ENCODE measurements at places on chromosomes 1 and 21.

GRCh38 chr1:175090780-175091179, 23.1 kb downstream of the TNN start:
- no peaks in the 10 kb centered on the region for H3K27me3 ChIP-seq
- H3K4me3 ChIP-seq = no peak overlapping the region
- H3K4me1 ChIP-seq = no peaks in the 10 kb centered on the region
- H3K27ac ChIP-seq = no peak overlapping the region
- DNase-seq = no peak

- H3K4me1 ChIP-seq = no peaks in the 10 kb centered on the region
- H3K27me3 ChIP-seq = no peaks in the 10 kb centered on the region
- no peak overlapping the region for H3K4me3 ChIP-seq
- no peaks in the 10 kb centered on the region for H3K36me3 ChIP-seq
- H3K27ac ChIP-seq = no peak overlapping the region
- no peak for DNase-seq
These were observed 157.1 kb downstream of the PTPRU start for GRCh38 chr1:29393451-29393826.

DNA sequence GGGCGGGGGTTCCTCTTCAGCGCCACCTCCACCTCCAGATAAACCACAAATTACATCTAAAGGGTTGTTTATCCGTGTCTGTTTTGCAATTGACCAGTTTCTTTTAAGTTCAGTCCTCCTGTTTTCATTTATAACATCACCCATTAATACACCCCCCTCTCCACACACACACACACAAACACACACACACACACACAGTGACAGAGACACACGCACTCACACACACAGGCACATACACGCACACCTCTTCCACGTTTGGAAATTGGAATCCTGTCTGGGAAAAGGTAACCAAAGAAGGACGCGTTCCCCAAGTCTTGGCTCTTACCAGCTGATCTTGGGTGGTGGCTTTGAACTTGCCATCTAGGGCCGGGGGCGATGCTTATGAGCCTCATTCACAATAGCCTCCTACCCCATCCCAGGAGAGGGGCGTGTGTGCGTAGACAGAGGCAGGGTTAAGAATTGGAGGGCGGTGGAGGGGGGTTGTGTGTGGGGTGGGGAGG, 442 bp upstream of the CSMD2 start:
- no peaks in the 10 kb centered on the region for H3K27me3 ChIP-seq
- H3K4me1 ChIP-seq = peaks cover 18% of the 10 kb centered on the region
- DNase-seq = peak; percentile 23
- no peak overlapping the region for H3K27ac ChIP-seq
- H3K4me3 ChIP-seq = no peak overlapping the region

- no peak overlapping the region for H3K4me3 ChIP-seq
- no peaks in the 10 kb centered on the region for H3K27me3 ChIP-seq
- H3K36me3 ChIP-seq = no peaks in the 10 kb centered on the region
- DNase-seq = no peak
These were observed 27.5 kb upstream of the PRKACB start for GRCh38 chr1:84116558-84116957.

DNA sequence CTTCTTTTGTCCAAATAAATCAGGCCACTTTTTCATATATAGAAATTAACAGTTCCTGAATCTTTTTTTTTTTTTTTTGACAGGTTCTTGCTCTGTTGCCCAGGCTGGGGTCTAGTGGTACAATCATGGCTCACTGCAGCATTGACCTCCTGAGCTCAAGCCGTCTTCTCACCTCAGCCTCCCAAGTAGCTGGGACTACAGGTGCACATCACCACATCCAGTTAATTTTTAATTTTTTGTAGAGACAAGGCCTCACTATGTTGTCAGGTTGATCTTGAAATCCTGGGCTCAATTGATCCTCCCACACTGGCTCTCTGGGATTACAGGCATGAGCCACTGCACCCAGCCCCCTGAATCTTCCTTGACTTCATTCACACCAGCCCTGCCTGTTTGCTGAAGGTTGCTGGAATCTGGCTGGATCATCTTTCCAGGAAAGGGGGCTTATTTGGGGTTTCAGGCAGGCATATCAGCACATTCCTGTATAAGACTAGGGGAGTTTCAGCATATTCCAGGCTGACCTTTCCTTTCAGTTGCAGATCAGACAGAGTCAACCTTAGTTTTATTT, 78.2 kb upstream of the ARHGAP29 start:
- no peak overlapping the region for H3K27ac ChIP-seq
- no peaks in the 10 kb centered on the region for H3K27me3 ChIP-seq
- no peaks in the 10 kb centered on the region for H3K36me3 ChIP-seq
- no peak for DNase-seq

- no peak overlapping the region for H3K27ac ChIP-seq
- no peaks in the 10 kb centered on the region for H3K27me3 ChIP-seq
- no peak overlapping the region for H3K4me3 ChIP-seq
- no peak for DNase-seq
- H3K36me3 ChIP-seq = no peaks in the 10 kb centered on the region
These were observed 2.7 kb downstream of the PER3 start for GRCh38 chr1:7786795-7787194.

GRCh38 chr1:73749996-73750395, 448.0 kb downstream of the LRRIQ3 start:
- DNase-seq = no peak
- no peak overlapping the region for H3K27ac ChIP-seq
- no peaks in the 10 kb centered on the region for H3K27me3 ChIP-seq
- no peaks in the 10 kb centered on the region for H3K4me1 ChIP-seq

GRCh38 chr1:228691926-228692325, 43.4 kb upstream of the RHOU start:
- no peak overlapping the region for H3K4me3 ChIP-seq
- H3K36me3 ChIP-seq = no peaks in the 10 kb centered on the region
- DNase-seq = peak; percentile 35

- no peaks in the 10 kb centered on the region for H3K27me3 ChIP-seq
- H3K4me3 ChIP-seq = no peak overlapping the region
- H3K36me3 ChIP-seq = peaks cover 93% of the 10 kb centered on the region
- peaks cover 3% of the 10 kb centered on the region for H3K4me1 ChIP-seq
These were observed 16.7 kb upstream of the PRDM15 start for GRCh38 chr21:41895643-41896493.

DNA sequence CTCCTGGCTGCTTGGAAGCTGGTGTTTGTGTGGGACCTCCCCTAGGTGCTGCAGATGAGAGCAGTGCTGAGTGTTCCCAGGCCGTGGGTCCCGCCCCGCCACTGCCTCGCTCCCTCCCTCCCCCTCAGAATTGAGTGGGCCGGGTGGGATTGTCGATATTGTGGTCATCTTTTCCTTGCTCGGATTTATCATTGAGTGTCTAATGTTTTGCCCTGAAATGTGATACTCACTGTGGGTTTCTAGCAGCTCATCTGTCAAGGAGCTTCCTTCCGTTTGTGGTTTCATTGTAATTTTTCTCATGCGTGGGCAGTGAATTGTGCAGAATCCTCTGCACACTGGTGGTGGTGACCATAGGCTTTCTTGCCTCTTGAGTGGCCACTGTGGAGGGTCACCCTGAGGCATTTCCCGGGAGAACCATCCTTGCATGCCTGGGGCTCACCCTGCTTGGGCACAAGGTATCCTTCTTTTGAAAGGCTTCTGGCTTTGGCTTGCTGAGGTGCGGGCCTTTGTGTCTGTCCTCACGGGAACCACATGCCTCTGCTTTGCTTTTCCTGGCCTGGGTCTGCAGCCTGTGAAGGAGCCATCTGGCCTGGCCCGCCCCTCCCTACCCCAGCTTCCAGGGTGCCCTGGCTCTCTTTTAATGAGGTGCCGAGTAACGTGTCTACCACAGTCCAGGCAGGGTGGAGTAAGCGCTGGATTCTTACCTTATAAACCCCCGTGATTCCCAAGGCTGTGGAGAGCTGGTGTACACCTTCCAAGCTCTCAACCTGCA, 25.6 kb downstream of the SLX9 start:
- DNase-seq = no peak
- H3K27ac ChIP-seq = no peak overlapping the region
- peaks cover 6% of the 10 kb centered on the region for H3K4me1 ChIP-seq
- no peak overlapping the region for H3K4me3 ChIP-seq

GRCh38 chr21:46420241-46421190, 38.2 kb upstream of the DIP2A start:
- no peak overlapping the region for H3K27ac ChIP-seq
- H3K4me1 ChIP-seq = no peaks in the 10 kb centered on the region
- no peak overlapping the region for H3K4me3 ChIP-seq
- H3K36me3 ChIP-seq = no peaks in the 10 kb centered on the region

- DNase-seq = no peak
- no peaks in the 10 kb centered on the region for H3K36me3 ChIP-seq
- H3K4me3 ChIP-seq = no peak overlapping the region
- H3K4me1 ChIP-seq = no peaks in the 10 kb centered on the region
- H3K27me3 ChIP-seq = no peaks in the 10 kb centered on the region
- H3K27ac ChIP-seq = no peak overlapping the region
These were observed 1823.9 kb downstream of the PLA2G4A start for GRCh38 chr1:188652678-188653077.

DNA sequence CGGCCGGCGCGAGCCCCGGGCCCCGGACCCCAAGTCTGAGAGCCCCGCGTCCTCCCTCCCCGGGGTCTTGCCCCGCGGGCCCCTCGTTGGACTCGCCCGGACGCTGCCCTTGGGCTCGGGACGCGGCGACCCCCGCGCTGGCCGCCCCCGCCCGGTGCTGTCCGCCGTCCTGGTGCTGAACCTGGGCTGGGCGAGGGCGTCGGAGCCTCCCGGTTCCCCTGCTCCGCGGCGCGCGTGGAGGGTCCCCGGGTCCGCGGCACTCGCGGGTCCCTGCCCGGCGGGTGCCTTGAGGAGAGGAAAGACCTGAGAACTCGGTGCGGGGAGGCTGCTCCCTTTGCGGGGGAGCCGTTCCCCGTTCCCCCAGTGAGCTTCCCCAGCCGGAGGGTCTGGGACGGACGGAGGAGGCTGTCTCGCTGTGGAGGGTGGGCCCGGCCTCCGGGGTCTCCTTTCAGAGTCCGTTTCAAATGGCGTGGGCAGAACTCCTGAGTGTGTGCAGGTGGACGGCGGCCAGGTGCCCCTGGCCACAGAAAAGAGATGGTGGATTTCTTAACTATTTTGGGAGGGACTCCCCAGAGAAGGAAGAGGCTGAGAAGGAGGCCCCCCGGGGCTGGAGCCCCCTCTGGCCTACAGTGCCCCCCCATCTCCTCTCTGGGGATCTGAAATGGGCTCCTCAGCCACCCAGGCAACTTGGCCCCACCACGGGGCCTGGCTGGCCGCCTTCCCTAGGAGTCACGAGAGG, 595 bp downstream of the GABRD start:
- H3K36me3 ChIP-seq = no peaks in the 10 kb centered on the region
- peaks cover 32% of the 10 kb centered on the region for H3K27me3 ChIP-seq
- H3K27ac ChIP-seq = no peak overlapping the region
- H3K4me1 ChIP-seq = peaks cover 4% of the 10 kb centered on the region

- no peak for DNase-seq
- H3K4me3 ChIP-seq = no peak overlapping the region
- no peaks in the 10 kb centered on the region for H3K4me1 ChIP-seq
- H3K36me3 ChIP-seq = no peaks in the 10 kb centered on the region
- no peak overlapping the region for H3K27ac ChIP-seq
- no peaks in the 10 kb centered on the region for H3K27me3 ChIP-seq
These were observed 30.9 kb downstream of the CHRM3 start for GRCh38 chr1:239417221-239417620.

- no peak overlapping the region for H3K4me3 ChIP-seq
- H3K36me3 ChIP-seq = no peaks in the 10 kb centered on the region
- H3K27me3 ChIP-seq = no peaks in the 10 kb centered on the region
These were observed 49.3 kb upstream of the PSEN2 start for GRCh38 chr1:226820941-226821718.

DNA sequence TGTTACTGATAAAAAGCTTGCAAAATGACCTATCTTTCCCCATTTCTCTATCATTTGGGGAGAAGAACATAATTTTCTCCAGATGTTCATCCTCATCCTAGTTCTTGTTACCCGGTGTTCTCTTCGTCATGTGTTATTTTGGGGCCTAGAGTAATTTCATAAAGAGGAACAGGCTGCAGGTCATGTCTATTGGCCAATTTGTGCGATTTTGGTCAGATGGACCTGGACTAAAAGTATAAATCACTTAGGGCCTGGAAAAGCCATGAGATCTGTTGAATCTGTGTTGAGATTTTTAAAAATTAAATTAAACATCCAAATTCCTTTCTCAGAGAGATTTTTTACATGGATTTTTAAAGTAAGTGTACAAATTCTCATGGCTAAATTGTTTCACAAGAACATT, 241.3 kb upstream of the PLXNA2 start:
- no peaks in the 10 kb centered on the region for H3K27me3 ChIP-seq
- H3K4me3 ChIP-seq = no peak overlapping the region
- H3K27ac ChIP-seq = no peak overlapping the region
- peaks cover 4% of the 10 kb centered on the region for H3K4me1 ChIP-seq

DNA sequence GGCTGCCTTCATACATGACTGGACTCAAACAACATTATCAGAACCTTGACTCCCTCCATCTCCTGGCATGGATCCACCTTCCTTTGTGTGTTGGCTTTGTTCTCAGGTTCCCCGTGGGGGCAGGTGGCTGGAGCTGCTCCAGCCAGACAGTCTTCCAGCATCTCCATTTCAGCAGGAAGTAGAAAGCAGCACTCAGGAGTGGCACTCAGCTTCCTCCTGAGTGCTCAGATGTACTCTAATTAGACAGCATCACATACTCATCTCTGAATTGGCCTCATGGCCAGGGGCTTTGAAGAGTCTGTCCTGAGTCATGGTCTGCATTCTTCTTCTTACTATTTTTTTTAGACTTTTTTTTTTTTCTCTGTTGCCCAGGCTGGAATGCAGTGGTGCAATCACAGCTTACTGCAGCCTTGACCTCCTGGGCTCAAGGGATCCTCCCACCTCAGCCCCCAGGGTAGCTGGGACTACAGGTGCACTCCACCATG, 27.9 kb downstream of the OVAAL start:
- H3K4me3 ChIP-seq = no peak overlapping the region
- H3K27me3 ChIP-seq = no peaks in the 10 kb centered on the region
- peak overlapping the region; percentile 77 for H3K27ac ChIP-seq
- no peaks in the 10 kb centered on the region for H3K36me3 ChIP-seq
- DNase-seq = peak; percentile 78

DNA sequence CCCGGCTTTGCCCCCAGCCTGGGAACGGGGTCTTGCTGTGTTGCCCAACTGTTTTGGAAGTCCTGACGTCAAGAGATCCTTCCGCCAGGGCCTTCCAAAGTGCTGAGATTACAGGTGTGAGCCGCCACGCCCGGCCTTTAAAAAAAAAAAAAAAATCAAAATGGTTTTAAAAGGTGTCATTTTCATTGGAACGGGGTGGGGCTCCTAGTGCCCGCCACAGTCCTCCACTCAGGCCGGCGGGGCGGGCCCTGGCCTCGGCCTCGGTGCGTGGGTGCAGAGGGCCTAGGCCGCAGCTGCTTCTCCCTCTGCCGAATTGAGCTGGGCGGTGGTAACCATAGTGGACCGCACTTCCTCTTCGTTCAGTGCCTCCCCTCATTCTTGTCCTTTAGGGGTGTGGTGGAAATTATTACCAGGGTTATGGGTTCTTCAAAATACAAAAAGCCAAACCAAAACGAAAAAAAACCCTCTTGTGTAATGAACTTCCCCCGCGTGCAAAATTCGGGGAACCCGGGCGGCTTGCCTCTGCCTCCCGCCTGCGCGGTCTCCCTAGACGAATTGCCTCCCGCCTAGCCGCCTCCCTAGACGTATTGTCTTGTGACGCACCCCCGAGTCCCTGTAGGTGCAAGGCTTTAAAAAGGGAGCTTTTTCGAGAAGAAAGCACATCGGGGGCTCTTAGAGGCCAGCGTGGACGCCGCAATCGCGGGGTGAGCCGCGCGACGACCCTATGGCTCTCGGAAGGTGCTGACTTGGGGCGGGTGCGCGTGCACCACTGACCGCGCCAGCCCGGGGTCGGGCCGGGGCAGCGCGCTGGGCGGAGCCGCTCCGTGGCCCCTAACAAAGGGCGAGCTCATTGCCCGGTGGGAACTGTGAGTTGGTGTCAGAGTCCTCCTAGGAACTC, 10.5 kb upstream of the SPEN start:
- peak overlapping the region; percentile 70 for H3K27ac ChIP-seq
- H3K36me3 ChIP-seq = no peaks in the 10 kb centered on the region
- peaks cover 7% of the 10 kb centered on the region for H3K4me1 ChIP-seq
- H3K4me3 ChIP-seq = no peak overlapping the region

- H3K27ac ChIP-seq = no peak overlapping the region
- H3K27me3 ChIP-seq = no peaks in the 10 kb centered on the region
These were observed 169.6 kb upstream of the LHX8 start for GRCh38 chr1:74964508-74965102.

All from adrenal gland (tissue), 19 donors.